NCI-H82 (cell line): ENCODE measurements at places on chromosomes 6 and 20.
A peak's percentile ranks its signal among the peaks of the same experiment; 100 is the strongest.

GRCh38 chr6:73515204-73515655, 5.6 kb downstream of the EEF1A1 start:
- peak; percentile 61 for DNase-seq

DNA sequence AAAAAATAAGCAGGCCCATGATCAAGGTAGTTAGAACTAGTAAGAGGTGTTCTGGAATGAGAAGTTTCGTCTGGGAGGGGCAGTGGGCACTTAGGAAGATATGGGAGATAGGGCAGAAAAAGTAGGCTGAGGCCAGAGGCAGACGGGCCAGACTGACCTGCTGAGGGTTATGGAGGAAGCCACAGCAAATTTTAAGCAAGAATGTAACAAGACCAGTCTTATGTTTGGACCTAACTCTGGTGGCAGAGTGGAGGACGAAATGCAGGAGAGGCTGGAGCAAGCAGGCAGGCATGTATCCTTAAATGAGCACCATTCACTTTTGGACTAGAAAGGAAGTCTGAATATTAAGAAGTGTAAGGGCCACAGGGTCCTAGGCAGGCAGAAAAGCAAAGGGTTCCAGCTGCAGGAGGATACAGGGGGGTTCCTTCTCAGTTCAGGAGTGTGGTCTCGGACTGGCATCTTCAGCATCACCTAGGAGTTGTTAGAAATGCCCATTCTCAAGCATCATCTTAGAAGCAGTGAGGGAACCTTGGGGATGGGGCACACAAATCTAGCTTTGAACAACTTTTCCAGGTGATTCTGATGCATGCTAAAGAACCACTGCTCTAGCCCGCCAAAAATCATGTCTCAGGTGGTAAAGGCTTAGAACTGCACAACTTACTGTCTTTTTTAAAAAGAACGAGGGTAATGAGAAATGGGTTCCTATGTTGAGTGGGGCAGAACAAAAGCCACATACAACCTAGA, 1.7 kb upstream of the DSTN start:
- DNase-seq: peak; percentile 12

DNA sequence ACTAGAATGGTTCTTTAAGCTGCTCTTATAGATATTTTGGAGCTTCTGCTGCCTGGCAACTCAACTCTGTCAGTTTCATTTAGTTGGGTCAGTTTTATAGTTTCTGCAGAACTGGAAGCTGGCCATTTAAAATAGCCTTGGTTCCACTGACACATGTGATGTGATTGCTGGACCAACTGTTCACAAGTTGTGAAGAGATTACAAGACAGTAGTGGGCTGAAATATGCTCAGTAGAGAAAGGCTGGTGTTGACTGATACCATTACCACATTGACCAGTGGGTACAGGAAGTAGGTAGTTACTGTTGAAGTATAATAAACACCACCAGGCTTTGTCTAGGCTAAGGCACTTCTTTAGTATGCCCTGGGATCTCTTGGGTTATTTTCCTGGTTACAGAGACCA, 39.0 kb downstream of the BCKDHB start:
- no peak for DNase-seq

DNA sequence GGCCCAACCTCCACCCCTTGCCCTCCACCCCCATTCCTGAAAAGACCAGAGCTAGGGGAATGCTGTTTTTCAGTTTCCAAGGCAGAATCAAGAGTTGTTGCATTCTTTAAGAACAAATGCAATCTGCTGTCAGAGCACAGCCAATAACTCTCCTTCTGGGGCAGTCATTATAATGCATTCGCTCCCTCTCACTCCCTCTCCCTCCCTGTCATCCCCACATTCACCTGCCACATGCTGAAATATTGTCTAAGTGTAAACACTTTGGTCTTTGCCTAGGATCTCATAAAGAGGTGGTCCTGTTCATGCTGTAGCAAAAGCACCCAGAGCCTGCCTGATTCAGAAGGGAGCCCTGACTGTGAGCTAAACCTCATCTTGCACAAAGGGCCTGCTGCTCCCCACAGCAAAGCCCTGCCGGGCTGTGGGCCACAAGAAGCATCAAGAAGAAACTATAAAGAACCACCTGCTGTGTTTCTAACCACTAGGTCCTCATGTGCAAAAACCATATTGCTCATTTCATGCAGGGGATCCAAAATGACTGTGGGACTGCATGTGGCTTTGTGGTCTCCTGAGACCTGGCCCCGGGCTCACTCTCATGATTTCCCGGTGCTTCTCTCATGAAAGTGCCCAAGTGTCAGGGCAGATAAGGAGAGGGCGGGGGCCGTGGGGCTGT, 85.6 kb downstream of the GPR6 start:
- DNase-seq: no peak

DNA sequence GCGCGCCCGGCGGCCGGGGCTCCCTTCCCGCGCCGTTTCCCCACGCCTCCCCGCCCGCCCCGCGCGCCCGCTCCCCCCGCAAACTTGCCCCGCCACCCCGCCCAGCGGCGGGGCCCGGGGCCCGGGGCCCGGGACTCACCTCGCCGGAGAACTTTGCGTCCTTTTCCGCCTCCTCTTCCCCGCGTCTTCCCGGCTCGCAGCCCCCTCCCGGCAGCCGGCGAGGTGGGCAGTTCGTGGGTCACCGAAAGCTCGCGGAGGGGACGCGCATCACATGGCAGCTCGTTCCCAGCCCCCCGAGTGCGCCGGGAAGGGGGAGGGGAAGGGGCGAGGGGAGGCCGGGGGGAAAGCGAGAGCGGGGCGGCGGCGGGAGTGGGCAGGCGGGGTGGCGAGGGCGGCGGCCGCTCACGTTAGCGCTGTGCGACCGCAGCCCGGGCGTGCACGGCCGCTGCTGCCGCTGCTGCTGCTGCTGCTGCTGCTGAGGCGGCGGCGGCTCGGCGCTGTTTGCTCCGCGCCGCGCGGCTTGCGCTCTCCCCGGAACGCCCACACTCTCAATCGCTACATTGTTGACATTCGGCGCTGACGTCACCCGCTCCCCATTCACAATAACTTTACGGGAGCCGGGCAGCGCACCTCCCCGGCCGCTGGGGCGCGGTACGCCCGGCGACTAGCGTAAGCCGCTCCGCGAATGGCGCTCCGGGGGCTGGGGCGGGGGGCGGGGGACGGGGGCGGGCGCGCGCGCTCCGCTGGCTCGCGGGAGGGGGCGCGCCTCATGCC, at the start of gene BACH2:
BACH2 (minus strand) TSS at position 503 of the 774 bp plus-strand sequence. CDS start 287,999 bp downstream, outside the sequence.
- DNase-seq: peak; percentile 90
